ENCODE measurements at places on chromosomes 13 and 19.

- no peak for DNase-seq
Measured at GRCh38 chr19:38759590-38760003, 13.7 kb downstream of the LGALS7 start.

- DNase-seq, result no peak
Measured at GRCh38 chr13:31904941-31905824, 126.4 kb upstream of the FRY start.

- DNase-seq, result no peak
Measured at GRCh38 chr19:46737298-46737654, 8.6 kb upstream of the FKRP start.

DNA sequence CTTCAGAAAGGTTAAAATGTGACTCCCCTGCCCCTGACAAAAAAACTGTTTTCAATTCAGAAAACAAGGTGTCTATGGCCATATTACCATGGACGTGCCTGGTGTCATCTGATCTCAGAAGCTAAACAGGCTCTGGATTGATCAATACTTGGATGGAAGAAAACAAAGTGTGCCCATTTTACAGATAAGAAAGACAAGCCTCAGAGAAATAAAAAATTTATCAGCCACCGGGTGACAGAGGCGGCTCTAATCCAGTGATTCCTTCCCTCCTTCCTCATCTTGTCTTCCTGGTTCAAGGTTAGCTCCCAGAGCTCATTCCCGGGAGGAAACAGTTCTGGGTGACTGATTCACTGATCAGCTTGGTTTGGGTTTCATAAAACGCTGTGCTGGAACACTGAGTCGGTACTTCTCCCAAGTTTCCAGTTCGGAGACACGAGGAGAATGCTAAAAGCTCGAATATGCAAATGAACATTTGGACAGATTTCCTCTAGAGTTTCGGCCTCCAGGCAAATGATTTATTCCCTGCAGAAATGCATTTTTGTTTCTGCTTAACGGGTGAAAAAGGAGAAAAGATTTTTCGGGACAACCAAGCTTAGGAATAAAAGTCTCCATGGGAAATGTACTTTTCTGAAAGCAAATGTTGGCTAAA lies 211.2 kb downstream of the UQCRFS1 start:
- no peak for DNase-seq

DNA sequence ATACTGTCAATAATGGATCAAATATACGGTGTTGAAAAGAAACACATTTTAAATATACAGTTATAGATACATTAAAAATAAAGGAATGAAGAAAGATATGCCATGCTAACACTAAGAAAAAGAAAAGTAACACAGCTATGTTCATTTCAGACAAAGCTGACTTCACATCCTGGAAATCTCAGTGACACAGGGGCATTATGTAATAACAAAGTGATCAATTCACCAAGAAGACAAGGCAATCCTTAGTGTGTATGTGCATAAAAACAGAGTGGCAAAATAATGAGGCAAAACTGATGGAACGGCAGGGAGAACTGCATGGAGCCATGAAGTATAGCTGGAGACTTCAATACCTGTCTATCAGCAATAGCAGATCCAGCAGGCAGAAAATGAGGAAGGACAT lies 13.1 kb downstream of the ZNF14 start:
- no peak for DNase-seq

GRCh38 chr13:23725922-23726321 lies 155.7 kb downstream of the TNFRSF19 start:
- DNase-seq, result no peak

DNA sequence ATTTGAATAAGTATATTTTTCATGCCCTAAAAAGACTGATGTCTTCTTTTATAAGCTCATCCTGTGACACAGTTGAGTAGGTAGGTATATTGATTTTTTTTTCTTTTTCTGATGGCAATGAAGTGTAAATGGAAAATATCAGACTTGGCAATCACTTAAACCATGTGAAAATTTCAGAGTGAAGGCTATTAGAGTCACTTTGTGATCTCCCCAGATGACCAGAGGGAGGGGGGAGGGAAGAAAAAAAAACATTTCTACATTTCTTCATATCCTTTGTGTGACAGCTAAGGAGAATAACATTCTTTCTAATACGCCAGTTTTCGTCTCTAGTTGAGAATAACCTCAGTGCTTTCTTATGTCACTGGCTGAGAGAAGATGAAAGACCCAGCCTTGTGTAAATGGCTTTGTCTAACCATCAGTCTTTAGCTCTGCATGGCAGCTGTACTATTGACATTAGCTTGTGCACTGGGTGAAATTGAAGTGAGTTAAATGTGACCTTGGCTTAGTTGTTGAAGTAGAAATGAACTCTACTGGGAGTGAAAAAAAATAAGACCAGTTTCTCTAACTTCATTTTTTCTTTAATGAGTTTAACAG lies 332.1 kb upstream of the DACH1 start:
- no peak for DNase-seq

Data from neural crest cell (in vitro differentiated cells).